ENCODE measurements at places on chromosomes 1 and 21. TPM values are rescaled to one million over a fixed set of nuclear protein-coding genes. Genes with fewer than 3 reads are reported as not detected.

ARMH1 gene
- total RNA-seq = 2.7 TPM

NMNAT1 gene
- 14.5 TPM for total RNA-seq

FAM78B gene
- total RNA-seq = 0.51 TPM

C1orf210 gene
- not detected for total RNA-seq

COL11A1 gene
- 592 TPM for total RNA-seq

DNAJC16 gene
- total RNA-seq = 28.8 TPM

OR2L3 gene
- total RNA-seq = not detected

DNA sequence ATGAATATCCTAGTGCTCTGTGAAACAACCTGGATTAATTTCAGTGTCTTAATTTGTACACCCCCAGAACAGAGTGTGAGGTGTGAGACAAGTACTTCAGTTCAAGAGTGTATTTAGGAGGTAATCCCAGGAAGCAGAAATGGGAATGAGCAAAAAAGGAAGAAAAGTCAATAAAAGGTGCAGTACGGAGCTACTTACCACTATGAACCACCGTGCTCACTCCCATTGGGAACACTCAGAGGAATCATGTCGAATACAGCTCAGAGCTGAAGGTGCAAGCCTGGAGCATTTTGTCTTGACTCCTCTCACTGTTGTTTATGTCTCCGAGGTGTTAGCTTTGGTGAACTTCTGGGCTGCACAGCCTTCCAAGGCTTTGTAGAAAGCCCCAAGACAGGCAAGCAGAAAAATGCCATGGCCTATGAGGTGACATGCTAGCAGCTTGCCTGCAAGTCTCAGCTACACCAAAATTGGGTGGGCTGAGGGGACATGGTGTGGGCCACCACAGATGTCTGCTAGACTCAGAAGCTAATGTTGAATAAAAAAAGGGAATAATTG is 7.4 kb upstream of the SVBP start:
- no peak for DNase-seq

GRCh38 chr1:202135221-202135721 is 9.3 kb downstream of the ARL8A start:
- no peak for DNase-seq

DNA sequence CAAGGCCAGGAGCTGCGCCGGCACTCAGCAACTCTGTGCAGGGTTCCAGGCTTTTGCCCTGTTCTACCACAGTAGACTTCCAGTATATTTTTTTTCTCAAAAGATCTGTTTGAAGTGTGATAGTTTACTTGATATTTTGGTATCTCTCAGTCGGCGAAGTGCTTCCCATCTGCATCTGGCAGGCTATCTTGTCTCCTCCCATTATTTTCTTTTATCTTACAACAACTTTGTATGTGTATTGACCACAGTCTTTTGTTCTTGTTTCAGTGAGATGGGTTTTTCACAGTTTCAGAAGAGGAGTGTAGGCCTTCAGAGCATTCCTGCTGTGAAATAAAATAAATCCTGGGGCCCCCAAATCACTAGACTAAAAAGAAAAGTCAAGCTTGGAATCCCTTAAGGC is 292.9 kb downstream of the PTGER3 start:
- no peak for DNase-seq

DNA sequence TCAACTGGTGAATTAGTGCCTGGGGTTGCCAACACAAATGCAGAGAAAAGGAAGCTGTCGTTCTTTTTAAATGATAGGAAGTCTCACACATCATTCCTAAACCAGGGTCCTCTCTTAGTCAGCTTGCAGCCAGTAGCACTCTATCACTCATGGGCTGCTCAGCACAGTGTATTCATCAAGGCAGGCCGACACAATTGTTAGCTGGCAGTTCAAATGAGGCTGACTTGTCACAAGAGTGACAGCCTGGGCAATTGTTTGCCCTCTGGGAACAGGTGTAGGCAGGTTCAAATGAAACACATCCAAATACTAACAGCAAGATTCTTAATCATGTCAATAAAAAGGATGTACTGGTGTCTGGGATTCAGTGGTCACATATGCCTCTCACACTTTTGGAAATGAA is 76.9 kb downstream of the ERICH3 start:
- no peak for DNase-seq

- DNase-seq = no peak
These were observed 380 bp downstream of the MFN2 start for GRCh38 chr1:11980676-11980972.

- DNase-seq = no peak
These were observed 27.0 kb upstream of the PPP1R15B start for GRCh38 chr1:204438628-204439027.

GRCh38 chr1:111990878-111991718 is 1.6 kb upstream of the KCND3 start:
- DNase-seq = no peak

- DNase-seq = no peak
These were observed 103.0 kb downstream of the SLC30A10 start for GRCh38 chr1:219825355-219825754.

DNA sequence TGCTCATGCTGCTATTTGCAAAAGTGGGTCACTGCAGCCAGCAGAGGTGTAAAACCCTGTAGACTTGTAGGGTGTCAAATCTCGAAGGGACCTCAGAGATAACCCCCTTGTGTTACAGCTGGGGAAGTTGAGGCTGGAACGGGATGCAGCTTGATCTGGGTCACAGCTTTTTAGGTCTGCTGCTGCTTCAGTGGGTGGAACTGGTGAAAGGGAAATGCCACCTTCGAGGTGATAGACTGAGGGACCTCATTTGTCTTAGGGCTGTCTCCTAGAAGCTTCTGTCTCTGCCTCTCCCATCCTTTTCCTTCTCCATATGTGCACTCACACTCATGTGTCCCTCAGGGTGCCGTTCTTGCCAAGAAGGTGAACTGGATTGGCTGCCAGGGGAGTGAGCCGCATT is 35.4 kb downstream of the QSOX1 start:
- no peak for DNase-seq

GRCh38 chr1:16921391-16922185 is at the start of gene CROCC:
TSS of gene CROCC (plus strand) at chr1:16921931. CDS start at chr1:16922019, 88 bp downstream.
- no peak for DNase-seq

DNA sequence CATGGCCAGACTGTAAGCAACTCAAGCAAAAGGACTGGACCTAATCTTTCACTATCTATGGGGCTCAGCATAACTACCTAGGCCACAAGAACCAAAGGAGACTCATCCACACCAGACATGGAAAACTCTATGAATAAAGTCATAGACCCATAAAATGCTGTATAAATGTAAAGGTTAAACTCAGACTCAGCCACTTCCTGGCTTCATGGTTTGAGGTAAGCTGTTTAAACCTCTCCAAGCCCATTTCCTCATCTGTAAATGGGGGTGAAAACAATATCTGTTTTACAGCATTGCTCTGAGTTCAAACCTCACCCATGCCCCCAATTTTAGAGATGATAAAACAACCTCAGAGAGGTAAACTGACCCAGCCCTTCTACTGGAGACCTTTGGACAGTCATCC is 4.0 kb upstream of the SMIM12 start:
- no peak for DNase-seq

GRCh38 chr1:4636186-4636585 is 18.2 kb upstream of the AJAP1 start:
- no peak for DNase-seq

DNA sequence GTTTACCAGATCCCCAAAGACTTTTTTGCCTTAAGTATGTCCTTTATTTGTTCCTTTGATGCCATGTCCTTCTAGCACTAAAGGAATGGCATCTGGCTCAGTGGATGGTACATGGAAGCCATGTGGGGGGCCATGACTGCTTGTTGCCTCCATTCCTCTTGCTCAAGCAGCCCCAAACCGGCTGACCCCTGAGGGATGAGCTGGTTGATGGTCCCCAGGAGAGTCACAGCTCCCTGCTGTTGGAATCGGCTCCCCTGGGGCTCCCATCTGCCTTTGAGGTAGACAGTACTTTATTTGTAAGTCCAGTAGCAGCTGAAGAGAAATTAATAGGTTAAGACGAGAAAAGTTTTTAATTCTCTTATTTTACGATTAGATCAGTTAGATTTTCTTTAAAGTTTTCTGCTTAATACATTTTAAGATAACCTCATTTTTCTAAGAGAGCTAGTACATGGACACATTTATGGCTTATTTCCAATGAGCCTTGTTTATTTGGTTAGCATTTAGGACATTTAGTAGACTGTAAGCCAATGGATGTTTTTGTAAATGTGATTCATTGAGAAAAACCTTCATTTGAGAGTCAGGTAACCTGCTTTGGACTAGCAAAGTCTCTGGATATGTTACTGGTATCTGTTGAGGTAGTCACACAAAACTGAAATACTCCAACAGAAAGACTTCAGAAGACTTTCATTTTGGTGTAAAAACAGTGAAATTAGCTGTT is 88.2 kb downstream of the CAMTA1 start:
- no peak for DNase-seq

GRCh38 chr1:26315874-26316850 is 1.6 kb upstream of the CD52 start:
- DNase-seq = no peak

DNA sequence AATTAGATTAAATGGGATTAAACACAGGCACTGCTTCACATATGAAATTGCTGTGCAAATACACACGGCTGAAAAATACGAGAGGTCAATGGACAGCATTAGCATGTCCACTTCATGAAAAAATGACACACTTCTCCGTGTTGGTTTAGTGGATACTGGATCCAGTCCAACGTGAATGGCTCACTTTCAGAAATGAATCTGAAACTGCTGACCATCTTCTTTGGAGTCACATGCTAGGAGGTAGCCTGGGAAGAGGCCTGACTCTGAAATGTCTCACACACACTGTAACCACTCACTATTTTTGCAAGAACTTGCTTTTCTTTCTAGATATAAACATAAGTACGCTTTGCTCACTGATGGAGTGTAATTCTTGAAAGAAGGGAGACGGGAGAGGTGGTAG is 127.3 kb downstream of the HLCS start:
- no peak for DNase-seq

DNA sequence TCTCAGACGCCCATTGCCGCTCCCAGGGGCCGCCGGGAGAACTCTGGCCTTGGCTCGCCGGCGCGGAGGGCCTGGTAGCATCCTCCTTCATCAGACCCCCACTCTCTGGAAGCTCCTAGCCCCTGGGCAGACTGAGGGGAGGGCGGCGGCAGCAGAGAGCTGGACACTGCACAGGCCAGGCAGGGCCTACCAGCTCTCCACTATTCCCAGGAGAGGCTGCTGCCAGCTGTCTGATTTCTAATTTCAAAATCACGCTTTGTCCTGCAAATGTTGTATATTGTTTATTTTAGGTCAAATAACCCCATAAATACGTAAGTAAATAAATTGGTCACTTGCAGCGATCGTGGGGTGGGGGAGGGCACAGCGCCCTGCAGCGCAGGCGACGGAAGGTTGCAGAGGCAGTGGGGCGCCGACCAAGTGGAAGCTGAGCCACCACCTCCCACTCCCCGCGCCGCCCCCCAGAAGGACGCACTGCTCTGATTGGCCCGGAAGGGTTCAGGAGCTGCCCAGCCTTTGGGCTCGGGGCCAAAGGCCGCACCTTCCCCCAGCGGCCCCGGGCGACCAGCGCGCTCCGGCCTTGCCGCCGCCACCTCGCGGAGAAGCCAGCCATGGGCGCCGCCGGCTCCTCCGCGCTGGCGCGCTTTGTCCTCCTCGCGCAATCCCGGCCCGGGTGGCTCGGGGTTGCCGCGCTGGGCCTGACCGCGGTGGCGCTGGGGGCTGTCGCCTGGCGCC is at the start of gene MTARC1:
MTARC1 (plus strand) TSS at position 577 of the 732 bp plus-strand sequence; CDS start at position 609, 32 bp downstream.
- peak; percentile 82 for DNase-seq

- no peak for DNase-seq
These were observed 596.3 kb upstream of the CHRM3 start for GRCh38 chr1:238789916-238790667.

DNA sequence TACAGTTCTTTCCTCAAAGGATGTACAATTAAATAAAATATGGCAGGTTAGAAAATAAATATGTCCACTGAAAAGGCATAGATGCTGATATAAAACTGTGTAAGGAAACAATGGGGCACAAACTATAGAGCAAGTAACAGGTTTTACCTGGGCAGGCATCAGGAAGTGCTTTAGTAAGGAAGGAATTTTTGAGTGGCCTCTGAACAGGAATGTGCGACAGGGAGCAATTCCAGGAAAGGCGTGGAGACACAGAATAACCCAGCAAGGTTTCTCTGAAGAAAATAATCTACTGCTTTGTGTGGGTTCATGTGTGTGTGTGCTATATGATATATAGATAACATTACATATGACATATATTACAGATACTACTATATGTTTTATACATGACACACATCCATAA is 128.4 kb downstream of the RGS21 start:
- no peak for DNase-seq

DNA sequence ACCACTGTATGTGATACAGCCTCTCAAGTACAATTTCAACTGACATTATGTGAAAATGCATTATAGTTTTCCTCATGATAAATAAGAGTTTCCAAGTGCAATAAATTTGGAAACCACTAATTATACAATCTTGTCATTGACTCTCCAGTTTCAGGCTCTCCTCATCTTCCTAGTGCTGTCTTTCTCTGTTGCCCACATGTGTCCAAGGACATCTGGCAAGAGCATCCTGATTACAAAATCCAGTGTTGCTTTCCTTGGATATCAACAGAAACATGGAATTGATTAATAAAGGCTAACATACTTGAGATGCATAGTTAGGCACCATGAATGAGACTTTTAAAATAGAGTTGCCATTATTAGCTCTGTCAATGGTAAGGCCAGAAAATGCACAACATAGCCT is 15.6 kb upstream of the MAP10 start:
- no peak for DNase-seq

- peak; percentile 65 for DNase-seq
These were observed 80.9 kb downstream of the PCBP3 start for GRCh38 chr21:45724345-45724961.

DNA sequence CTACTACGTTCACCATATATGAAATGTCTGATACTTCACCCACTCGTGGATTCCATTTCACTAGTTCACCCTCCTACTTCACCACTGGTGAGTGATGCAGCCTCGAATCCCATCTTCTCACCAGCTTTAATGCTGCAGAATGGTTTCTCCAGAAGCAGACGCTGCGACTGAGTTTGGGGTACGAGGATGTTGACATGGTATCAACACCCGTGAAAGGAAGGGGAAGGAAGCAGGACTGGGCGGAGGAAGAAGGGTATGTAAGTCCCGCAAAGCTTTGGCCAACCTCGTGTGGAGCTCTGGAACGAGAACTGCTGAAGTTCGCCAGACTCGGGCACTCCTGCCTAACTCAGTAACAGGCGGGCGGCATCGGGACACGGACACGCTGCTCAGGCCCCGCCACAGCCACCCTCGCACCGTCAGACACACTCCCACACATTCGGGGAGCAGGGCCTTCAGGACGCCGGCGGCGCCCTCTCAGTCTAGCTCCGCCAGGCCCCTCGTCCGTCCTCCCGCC is 833 bp upstream of the DIP2A start:
- DNase-seq = no peak

DNA sequence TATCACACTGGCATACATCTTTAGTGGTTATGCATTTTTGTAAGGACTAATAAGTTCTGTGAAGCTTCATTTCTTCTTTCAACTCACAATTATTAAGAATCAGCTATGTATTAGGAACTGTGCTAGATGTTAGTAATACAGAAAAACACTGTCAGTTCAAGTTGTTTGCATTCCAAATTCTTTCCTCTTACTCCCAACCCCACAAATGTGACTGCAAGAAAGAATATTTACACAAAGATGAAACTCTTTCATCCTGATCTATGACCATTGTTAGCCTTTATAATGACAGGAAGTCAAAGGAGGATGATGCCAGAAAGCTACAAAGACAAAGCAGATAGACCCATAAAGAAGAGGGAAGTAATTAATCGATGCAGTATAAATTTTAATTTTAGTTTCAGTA is 21.0 kb upstream of the GADD45A start:
- no peak for DNase-seq

All from osteocyte (in vitro differentiated cells).